ENCODE measurements at places on chromosomes 5 and 9.

- no peak for DNase-seq
Observed at GRCh38 chr9:11443631-11444030, 830.8 kb upstream of the PTPRD start.

DNA sequence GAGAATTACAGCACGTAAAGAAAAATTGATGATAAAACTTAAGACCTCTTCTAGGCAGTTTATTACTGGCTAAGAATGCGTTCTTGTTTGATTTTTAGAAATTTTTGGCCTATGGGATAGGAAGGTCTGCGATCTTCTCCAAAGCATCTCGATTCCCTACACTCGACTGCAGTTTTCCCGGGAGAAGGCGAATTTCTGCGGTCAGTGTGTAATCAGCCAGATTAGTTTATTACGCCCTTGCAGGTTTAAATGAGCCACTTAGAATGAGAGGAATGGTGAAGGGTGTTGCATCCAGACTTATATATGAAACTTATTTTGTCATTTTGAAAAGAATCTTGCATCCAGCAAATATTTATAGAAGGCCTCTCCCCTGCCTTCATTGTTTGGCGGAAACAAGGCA is 1.2 kb downstream of the MTAP start:
- no peak for DNase-seq

GRCh38 chr5:113205323-113205722 is 228.7 kb downstream of the DCP2 start:
- DNase-seq, result no peak

- DNase-seq, result no peak
Observed at GRCh38 chr9:99180199-99180598, 41.5 kb downstream of the ALG2 start.

DNA sequence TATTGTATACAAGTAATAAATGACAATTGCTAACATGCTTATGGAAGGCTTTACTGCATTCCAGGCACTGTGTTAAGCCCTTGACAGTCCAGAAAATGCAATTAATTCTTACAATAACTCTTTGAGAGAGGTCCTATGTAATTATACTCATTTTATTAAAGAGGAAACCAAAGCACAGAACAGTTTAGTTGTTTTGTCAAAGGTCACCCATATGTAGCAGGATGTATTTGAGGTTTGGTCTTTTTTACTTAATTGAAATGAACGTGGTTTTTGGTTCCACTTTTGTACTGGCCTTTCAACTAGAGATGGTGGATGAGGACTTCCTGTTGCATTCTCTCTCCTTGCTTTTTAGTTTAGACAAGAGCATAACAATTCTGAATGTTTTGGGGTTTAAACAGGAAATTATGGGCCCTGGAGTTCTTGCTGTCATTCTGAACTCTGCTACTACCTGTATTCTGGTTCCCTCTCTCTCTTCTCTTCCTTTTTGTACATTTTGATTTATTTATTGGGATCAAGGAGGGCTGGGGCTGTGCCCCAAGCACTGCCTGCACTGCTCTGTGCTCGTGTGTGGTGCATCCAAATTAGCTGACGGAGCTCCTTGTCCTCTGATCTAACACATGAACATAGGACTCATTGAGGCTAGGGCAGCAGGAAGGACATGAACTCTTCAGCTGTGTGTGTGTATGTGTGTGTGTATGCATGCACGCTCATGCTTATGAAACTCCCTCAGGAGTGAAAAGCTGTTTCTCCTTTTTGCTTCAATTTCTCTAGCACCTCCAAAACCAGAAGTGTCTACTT is 47.4 kb downstream of the SLC28A3 start:
- no peak for DNase-seq

- no peak for DNase-seq
Observed at GRCh38 chr5:81779125-81779915, 28.4 kb upstream of the SSBP2 start.

DNA sequence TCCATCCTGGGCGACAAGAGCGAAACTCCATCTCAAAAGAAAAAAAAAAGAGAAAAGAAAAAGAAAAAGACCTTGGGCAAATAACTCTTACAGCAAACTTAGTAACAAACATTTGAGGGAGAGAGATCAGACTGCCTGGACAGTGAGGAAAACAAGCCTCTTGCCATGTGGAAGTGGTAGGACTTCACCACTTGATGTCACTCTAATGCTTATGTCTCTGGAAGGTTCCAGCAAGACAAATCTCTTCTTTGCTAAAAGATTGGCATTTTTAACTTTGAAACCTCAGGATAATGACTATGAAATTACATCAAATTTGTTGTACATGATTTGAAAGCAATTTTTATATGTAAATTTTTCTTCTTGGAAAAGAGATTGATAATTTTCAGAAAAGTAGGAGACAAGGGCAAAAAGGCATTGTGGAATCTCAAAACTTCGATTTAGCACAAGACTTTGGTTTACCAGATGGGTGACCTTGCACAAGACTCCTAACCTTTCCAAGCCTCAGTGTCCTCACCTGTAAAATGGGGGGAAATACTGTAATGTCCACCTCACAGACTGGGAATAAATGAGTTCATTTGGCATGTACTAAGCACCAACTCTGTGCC is 5.4 kb downstream of the ACTL7B start:
- DNase-seq, result no peak

DNA sequence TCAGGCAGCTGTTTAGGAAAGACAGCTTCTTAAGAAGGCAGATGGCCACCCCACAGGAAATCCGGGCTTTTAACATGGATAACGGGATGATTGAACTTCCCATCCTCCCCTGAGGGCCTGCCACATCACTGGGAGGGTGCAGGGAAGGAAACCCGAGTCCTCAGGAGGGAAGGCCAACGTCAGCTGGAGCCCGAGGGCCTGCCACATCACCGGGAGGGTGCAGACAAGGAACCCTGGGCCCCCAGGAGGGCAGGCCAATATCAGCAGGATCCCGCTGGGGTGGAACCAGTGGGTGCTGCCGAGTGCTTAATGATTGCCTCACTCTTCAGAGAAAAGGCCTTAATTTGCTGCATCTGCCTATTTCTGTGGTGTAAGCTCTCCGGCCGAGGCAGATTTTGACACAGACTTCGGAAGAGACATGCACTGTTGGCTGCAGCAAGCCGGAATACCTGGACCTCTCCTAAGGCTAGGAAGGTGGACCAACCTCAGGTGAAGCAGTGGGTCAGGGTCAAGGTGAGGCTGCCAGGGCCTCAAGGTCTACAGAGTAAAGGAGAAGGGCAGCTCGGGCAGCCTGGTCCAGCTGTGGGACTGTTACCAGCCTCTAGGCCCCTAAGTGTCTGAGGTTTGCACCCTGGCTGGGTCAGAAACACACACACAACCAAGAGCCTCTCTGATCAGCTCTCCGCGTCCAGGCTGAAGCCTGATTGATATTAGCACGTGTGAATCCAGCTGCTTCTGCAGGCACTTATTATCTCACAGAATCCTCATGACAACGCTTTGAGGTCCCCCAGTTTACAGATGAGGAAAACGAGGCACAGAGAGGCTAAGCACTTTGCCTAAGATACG is 14.8 kb upstream of the COL5A1 start:
- DNase-seq, result no peak

- DNase-seq, result no peak
Observed at GRCh38 chr5:26009742-26010141, 1028.6 kb downstream of the CDH9 start.

DNA sequence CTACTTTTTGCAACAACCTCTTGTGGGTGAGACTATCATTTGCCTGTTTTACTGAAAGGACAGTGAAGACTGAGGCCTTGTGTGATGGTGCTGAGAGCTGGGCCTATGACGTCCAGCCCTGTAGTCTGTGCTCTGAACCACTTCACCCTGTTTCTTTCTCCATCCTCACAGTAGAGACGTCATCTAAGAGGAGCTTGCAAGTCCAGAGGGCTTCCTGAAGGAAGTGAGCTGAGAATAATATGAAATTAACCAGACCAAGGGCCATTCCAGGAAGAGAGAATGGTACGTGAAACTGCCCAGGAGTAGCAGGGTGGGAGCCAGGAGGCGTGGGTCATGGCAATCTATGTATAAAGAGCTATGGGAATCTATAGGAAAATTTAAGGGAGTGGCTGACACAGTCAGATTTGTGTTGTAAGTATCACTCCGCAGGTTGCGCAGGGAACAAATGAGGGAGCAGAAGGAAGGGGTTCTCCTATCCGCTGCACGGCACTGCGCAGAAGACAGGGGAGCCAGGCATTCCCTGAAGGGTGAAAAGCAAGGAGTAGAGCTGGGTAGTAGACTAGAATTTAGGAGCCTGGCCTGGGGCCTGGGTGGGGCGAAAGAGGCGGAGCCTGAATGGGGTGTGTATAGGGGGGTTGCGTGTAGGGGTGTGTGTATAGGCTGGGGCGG is 596 bp upstream of the FGFR4 start:
- no peak for DNase-seq

GRCh38 chr5:96936431-96937320 is 796 bp downstream of the LNPEP start:
- DNase-seq, result no peak

DNA sequence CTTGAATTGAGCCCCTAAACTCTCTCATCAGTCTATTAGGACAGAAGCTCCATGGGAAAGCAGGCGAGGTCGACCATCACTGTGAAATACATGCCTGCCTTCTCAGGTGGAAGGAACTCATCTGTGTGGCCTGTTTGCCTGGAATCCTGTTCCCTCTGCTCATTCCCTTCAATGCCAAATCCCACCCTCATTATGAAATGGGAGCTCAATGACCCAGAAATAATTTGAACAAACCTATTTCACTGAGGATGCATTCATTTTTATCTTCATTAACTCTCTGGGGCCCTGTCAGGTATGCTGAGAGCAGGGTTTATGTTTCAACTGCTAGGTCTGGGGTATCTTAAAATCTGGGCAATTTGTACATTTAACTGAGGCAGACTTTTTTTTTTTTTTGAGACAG is 142.2 kb downstream of the MED27 start:
- no peak for DNase-seq

DNA sequence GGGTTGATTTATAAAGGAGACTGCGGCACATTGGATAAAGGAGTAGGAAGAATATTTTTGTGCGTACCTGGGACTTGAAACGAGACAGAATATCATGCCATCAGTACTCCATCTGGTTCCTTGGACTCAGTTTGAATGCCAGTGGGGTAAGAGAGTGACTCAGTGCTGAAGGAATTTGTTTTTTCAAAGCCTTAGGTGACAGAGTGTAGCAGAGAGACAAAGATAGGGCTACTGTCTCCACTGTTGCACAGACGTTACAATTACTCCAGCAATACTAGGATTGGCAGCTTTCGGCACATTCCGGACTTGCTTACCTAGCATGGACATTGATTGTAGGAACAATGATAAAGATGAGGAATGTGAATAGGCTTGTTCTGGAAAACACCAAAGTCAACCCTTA is 250.7 kb downstream of the KCTD16 start:
- DNase-seq, result no peak

DNA sequence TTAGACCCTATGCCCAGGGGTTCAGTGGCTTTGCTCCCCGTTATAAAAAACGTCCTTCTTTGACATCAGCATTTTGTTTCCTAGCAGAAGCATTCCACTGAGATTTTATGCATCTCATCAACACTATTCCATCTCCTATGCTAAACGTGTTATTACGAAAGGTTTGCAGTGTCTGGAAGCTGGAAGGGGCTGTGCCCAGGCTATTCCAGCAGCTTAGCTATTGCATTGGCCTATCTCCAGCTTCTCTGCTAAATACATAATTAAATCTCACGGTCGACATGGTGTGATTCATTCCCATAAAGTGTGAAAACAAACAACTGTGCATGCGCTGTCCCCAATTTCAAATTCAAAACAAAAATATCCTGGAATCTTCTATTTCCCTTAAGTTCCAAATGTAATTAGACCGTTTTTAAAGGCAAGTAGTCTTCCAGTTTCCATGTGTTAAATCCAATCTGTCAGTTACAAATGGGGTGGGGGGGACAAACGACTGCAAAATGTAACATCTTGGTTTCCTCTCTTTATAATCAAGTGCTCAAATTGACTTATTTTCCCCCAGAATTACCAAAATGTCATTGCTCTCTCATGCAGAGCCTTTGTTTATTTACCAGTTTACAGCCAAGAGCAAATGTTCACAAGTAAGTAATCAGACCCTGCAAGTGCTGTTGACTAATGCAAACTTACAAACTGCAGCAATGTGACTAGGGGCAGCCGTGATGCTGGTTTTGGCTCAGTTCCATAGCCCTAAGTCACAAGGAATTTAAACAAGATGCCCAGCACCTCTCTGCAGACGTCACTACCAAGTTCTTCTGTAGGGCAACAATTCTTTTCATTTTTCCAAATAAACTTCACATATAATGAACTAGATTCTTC is 212.3 kb upstream of the RORB start:
- DNase-seq, result no peak

- no peak for DNase-seq
Observed at GRCh38 chr9:38747067-38747466, 27.1 kb upstream of the FAM240B start.

GRCh38 chr9:137650259-137650658 is 31.5 kb downstream of the EHMT1 start:
- no peak for DNase-seq

DNA sequence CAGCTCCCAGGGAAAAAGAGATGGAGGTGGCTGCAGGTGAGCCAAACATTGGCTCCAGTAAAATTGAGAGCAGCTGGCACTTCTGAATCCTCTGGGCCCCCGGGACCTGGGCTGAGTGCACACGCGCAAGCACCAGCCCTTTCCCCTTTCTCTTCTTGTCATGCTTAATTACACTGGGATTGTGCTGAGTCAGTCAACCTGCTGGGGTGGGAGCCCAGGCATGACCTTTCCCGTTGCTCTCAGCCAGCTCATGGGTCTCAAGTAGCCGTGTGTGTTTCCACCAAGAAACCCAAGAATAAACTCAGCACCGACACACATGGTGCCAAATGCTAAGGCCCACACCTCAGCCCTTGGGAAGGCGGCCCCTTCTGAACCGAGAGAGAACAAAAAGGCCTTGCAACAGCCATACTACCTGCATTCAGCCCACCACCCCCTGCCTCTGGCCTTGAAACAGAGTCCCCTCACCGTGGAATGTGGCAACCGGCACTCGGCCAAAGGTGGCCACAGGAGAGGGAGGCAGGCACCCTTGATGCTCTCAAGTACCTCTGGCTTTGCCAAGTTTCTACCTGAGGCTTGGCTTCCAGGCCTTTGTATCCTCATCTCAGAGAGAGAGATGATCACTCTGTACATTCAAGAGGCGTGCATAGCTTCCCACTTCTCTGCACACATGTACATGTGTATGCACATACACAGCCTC is 28.1 kb downstream of the SLIT3 start:
- no peak for DNase-seq

GRCh38 chr9:17191082-17191481 is 56.2 kb downstream of the CNTLN start:
- DNase-seq, result no peak

DNA sequence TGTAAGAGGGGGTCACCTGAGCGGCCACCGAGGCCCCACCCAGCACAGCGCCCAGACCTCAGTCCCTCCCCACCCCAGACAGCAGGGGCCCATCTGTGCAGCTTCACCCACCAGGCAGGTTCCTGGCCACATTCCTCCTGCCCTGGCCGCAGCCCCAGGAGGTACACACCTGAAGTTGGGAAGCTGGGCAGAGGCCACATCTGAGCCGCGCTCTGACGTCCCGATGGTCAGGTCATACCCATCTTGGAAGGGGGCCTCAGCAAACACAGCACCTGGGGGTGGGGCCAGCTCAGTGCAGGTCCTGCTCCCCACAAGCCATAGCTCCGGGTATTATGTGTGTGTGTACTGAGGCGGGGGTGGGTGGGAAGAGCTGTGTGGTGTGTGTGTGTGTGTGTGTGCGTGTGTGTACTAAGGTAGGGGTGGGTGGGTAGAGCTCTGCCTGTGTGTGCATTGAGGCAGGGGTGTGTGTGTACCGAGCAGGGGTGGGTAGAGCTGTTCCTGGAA is 5.6 kb downstream of the SPOUT1 start:
- DNase-seq, result no peak
